ENCODE measurements at places on chromosomes 16 and 17. TPM values are rescaled to one million over a fixed set of nuclear protein-coding genes. Genes with fewer than 3 reads are reported as not detected.

The CDH13 gene
- total RNA-seq: not detected

The ELMO3 gene
- total RNA-seq: 0.70 TPM

The C16orf95 gene
- total RNA-seq: 5.8 TPM

The GGNBP2 gene
- 59.6 TPM for total RNA-seq

The LGALS9C gene
- total RNA-seq: not detected

Data from A549 treated with Mapracorat at 1 μM for 4 hours (cell line).